HepG2 (cell line): ENCODE measurements at places on chromosomes 5 and 9. TPM values are rescaled to one million over a fixed set of nuclear protein-coding genes. Genes with fewer than 3 reads are reported as not detected.

Gene TOR4A
- 7.0 and 14.2 TPM in 2 replicates for total RNA-seq

Gene LRRC26
- not detected in 2 replicates for total RNA-seq

Gene QRFP
- not detected in 2 replicates for total RNA-seq

Gene FAM120AOS
- 32.0 and 34.6 TPM in 2 replicates for total RNA-seq

Gene CYSRT1
- total RNA-seq: 2.1 and 3.4 TPM in 2 replicates

Gene MEGF10
- total RNA-seq: not detected in 2 replicates

Gene CCL28
- not detected in 2 replicates for total RNA-seq

Gene COL23A1
- not detected in 2 replicates for total RNA-seq

Gene SPATA31A3
- total RNA-seq: not detected in 2 replicates

Gene ANKRD31
- total RNA-seq: 0.08 and 0.09 TPM in 2 replicates

Gene F2RL2
- total RNA-seq: not detected in 2 replicates

Gene AGXT2
- 0.13 TPM in 1 of 2 replicates, not detected in the other for total RNA-seq

Gene SLC23A1
- 3.6 and 6.6 TPM in 2 replicates for total RNA-seq

Gene MARCOL
- total RNA-seq: not detected in 2 replicates

Gene POLE3
- 77.2 and 93.1 TPM in 2 replicates for total RNA-seq

Gene DRD1
- total RNA-seq: not detected in 2 replicates

Gene SCAMP1
- 27.0 and 33.7 TPM in 2 replicates for total RNA-seq

Gene TLX3
- total RNA-seq: not detected in 2 replicates

Gene ECSCR
- not detected in 2 replicates for total RNA-seq

Gene IL3
- total RNA-seq: not detected in 2 replicates

Gene CPLANE1
- total RNA-seq: 9.0 and 9.9 TPM in 2 replicates

Gene OBP2B
- total RNA-seq: not detected in 2 replicates

Gene TMEM232
- 0.27 and 0.71 TPM in 2 replicates for total RNA-seq
